ENCODE measurements at places on chromosomes 11 and 22.

GRCh38 chr11:4044976-4045646 is 49.5 kb upstream of the RRM1 start:
- DNase-seq = no peak

- DNase-seq = no peak
Observed at GRCh38 chr11:117188620-117189081, 10.1 kb downstream of the SIDT2 start.

GRCh38 chr11:123549926-123550917 is 104.2 kb downstream of the SCN3B start:
- no peak for DNase-seq

DNA sequence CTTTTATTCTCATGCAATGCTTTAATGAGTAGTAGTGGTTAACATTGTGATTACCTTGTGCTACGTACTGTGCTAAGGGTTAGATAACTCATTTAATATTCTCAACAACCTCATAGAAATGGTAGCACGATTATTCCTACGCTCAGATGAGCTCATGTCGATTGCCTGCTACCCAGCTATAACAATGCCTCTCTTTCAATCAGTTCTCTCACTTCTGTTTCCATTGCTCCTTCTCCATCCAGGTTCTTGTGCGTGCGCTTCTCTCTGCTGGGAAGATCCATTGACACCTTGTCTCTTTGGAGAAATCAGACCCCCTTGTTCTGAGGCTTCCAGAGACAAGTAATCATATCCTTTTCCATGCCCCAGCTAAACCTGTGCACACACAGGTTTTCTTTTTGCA is 120.8 kb downstream of the NECTIN1 start:
- no peak for DNase-seq

- no peak for DNase-seq
Observed at GRCh38 chr22:40908895-40909294, 42.3 kb upstream of the RBX1 start.

- DNase-seq = no peak
Observed at GRCh38 chr22:49749227-49749626, 78.4 kb downstream of the BRD1 start.

DNA sequence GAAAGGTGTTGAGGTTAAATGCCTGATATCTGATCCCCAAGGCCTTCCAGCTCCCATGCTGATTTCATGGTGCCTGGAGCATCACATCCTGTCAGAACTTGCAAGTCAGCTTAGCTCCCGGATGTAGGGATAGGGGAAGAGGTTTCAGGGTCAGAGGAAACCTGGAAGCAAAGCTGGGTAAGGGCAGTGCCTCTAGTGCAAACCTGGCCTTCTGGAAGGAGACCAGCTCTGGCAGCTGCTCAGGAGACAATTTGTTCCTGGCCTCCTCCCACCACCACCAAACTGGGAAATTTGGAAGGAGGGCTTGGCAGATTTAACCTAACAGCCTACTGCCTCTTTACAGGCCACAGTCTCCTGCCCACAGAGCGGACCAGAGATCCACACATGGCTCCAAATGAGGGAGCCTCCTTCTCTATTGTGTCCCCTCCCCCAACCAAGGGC is 9.2 kb upstream of the TSKU start:
- DNase-seq = no peak

GRCh38 chr11:11567936-11568650 is 53.7 kb downstream of the GALNT18 start:
- DNase-seq = no peak

- DNase-seq = no peak
Observed at GRCh38 chr22:49184736-49185135, 642.9 kb downstream of the BRD1 start.

DNA sequence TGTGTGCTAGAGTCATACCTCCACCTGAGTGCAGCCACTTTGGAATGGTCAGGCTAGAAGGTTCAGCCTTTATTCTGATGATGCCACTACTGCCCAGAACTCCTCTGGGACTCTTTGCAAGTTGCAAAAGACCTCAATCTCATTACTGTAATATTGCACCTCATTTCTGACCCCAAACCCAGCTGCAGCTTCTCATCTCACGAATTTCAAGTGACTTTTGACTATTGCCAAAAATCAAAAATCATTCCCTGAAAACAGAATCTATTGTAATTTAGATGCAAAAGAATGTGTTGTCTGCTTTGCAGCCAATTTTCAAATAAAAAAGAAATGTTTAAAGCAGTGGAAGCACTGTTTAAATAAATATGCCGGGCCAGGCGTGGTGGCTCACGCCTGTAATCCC is 25.2 kb downstream of the GVQW3 start:
- DNase-seq = no peak

DNA sequence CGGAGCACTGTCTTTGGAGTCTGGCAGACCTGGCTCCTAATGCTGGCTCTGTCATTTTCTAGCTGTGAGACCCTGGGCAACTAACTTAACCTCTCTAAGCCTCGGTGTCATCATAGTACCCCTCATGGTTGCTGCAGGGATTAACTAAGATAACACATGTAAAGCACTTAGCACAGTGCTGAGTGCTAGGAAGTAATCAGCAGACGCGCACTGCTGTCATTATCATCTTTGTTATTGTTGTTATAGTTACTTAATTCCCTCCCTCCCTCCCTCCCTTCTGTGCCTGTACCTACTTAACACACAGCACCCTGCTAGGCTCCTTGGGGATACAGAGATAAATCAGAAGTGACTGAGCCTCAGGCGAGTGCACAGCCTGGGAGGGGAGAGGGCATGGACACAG is 104.7 kb upstream of the PITPNB start:
- DNase-seq = no peak

GRCh38 chr22:45430871-45431270 is 17.4 kb downstream of the RIBC2 start:
- DNase-seq = no peak

DNA sequence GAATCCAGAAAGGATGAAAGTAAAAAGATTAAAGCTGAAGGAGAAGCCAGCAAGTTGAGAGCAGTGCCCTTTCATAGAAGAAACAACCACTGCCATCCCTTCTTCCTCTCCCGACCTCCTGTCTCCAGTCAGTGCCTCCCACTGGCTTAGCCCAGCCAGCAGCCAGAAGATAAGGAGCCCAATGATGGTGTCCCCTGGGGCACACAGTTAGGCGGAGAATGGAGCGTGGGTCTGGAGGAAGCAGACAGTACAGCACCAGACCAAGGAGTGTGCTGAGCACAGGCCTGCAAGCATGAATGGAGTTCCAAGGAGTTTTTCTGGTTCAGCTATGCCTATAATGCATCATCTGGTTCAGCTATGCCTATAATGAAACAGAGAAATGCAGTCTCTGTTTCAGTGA is 54.3 kb upstream of the TNRC6B start:
- DNase-seq = no peak

GRCh38 chr11:27281740-27282590 is 81.0 kb downstream of the CCDC34 start:
- no peak for DNase-seq

DNA sequence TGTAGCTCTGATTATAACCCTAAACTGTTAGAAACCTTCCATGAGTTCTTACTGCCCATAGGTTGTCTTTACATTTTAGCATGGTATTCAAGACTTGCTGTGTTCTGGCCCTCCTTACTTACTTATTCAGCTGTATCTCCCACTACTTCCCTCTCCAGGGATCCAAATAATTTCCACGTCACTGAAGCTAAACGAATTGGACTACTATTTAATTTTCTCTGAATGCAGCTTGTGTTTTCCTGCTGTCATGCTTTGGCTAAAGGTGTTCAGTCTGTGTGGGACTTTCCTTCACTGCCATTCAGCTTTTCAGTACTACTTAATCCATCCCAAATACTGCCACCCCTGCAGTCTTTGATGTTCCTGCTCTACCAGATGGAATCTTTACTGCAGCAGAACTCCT is 88.3 kb downstream of the UVRAG start:
- DNase-seq = no peak
